Left ventricle myocardium superior (tissue), 1 donor: ENCODE measurements at places on chromosomes 6 and 20.
A peak's percentile ranks its signal among the peaks of the same experiment; 100 is the strongest.

GRCh38 chr6:16872543-16873235 is 111.4 kb upstream of the ATXN1 start:
- no peak for DNase-seq

DNA sequence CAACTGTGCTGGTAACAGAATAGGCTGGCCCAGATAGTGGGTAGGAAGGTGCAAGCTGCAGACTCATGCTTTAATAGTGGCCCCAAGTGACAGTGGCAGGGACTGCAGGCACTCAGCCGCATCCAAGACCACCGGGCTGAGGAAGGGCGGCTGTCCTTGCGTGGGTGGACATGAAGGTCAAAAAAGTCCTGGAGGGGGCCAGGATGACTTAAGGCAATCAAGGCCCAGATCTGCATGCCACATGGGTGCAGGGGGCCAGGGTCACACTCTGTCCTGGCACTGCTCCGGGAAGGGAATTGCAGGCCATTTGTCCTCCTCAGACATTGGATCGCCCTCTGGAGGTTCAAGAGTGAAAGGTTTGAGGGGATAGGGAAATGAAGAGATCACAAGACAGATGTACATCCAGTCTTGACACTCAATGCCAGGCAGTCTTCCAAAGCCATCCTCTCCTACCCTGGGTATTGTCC is 10.4 kb upstream of the VNN2 start:
- peak; percentile 38 for DNase-seq

DNA sequence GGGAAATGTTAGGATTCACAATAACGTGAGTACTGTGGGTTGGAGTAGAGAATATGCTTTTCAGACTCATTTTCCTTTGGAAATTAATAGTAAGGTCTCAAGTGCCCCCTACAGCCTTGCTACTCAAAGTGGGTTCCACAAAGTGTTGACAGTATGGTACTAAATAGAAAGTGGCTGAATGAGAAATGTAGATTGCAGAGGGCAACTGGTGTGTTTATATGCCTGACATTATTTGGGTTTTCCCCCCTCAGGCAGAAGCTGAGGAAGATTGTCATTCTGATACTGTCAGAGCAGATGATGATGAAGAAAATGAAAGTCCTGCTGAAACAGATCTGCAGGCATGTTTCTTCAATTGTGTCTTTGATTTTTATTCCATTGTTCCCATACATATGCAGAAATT is 5.6 kb downstream of the FBXO9 start:
- no peak for DNase-seq

- DNase-seq: no peak
Measured at GRCh38 chr6:136284909-136285308, 4.7 kb downstream of the BCLAF1 start.

GRCh38 chr20:61953037-61954021 is 112.4 kb downstream of the TAF4 start:
- DNase-seq: peak; percentile 9

- no peak for DNase-seq
Measured at GRCh38 chr20:57389695-57390603, 1.2 kb upstream of the RBM38 start.

- DNase-seq: no peak
Measured at GRCh38 chr6:136066005-136066404, 184.1 kb downstream of the MTFR2 start.

DNA sequence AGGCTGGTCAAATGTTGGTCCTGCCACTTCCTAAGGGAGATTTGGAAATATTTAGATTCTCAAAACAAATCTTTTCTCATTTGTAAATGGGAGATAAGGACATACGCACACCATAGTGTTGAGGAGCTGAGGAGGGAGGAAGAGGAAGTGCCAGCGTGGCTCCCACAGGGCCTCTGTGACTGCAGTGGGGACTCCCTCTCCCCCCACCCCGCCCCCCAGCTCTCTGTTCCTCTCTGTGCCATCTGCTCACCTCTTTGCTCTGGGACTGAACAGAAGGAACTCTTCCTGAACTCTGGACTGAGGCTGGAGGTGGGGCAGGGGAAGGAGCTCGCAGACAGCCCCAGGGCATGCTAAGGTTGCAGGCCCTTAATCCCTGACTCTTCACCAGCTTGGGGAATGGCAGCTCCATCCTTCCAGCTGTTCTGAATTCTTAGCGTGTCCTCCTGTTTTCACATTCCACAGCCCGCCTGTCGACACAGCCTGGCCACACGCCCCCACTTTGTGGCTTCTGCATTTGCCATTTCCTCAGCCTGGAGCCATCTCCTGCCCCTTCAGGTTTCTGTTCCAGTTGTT is 11.4 kb downstream of the DDX27 start:
- peak; percentile 43 for DNase-seq

- DNase-seq: peak; percentile 58
Measured at GRCh38 chr6:162467679-162468078, 259.9 kb downstream of the PRKN start.

- DNase-seq: no peak
Measured at GRCh38 chr20:59577037-59577808, 27.1 kb upstream of the PHACTR3 start.

DNA sequence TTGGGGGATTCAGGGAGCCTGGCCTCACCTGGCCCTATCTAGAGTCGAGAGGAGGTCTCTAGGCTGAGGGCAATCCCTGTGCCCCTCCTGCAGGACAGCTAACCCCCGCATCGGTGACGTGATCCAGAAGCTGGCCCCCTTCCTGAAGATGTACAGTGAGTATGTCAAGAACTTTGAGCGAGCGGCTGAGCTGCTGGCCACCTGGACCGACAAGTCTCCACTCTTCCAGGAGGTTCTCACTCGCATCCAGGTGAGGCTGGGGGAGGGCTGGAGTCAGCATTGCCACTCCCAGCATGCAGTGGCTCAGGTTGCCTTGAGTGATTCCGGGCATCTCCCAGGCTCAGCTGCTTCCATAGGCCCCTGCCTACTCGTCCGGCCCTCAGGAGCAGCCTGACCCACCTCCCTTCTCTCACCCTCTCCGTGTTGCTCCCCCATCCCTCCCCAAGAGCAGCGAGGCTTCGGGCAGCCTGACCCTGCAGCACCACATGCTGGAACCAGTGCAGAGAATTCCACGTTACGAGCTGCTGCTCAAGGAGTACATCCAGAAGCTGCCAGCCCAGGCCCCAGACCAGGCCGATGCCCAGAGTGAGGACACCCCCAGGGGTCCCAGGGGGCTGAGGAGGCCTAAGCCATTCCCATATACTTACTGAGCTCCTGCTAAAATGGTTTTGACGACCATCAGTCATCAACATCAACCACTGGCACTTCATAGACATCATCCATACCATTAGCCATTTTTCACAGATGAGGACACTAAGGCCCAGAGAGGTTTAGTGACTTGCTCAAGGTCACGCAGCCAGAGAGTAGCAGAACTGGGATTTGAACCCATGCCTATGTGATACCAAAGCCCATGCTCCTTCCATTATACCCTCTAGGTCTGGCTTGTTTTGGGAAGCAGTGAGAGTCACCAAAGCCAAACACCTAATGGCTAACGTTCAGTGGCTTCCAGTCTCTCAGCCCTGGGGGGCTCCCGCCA is 8.3 kb downstream of the FGD2 start:
- DNase-seq: no peak

DNA sequence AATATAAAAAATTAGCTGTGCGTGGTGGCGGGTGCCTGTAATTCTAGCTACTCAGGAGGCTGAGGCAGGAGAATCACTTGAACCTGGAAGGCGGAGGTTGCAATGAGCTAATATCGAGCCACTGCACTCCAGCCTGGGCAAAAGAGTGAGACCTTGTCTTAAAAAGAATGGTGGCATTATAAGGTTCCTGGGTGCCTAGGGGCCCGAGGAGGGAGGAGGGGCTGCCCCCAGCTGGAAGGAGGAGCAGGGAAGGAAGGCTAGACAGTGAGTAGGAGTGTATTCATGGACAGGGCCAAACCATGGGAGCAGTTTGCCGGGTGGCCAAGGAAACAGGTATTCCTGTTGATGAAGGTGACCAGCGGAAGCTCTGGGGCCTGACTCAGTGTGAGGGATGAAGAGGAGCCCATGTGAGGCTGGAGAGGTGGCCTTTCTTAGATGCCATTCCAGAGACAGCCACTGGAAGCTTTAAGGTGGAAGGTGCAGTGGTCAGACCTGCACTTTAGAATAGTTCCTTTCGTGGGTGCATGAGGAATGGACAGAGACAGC is 24.2 kb downstream of the MANBAL start:
- no peak for DNase-seq

DNA sequence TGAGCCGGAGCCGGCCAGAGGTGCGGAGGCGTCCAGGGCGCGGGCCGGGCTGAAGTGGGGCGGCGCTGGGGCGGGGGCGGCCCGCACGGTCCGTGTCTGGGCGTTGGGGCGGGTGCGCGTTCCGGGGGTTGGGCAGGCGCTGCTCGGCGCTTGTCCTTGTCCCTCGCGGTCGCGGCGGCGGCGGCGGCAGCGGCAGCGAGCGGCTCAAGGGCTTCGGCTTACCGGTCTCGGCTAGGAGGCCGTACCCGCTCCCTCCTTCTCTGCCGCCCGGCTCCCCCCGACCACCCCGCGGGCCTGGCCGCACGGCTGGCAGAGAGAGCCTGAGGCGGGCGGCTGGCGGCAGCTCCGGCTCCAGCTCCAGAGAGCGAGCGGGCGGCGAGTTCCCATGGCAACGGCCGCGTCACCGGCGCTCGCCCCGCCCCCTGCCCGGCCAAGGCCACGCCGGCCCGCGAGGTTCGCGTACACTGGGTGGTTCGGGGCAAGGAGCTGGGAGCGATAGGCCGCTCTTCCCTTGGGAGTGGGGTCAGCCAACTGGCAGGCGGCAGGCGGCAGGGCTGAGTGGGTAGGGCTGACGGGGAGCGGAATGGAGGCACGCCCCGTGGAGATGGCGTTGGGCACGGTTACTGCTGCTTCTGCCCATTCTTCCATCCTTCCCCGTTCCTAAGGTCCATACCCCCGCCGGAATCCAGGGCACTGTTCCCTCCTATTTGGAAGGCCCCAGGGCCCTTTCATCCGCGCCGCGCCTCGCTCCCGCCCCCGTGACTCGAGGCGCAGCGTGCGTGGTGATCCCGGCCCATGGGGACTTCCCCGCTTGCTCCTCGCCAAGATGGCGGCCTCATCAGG is at the start of gene LRRC73:
TSS of gene LRRC73 (minus strand) at position 363 of the 843 bp plus-strand sequence. CDS start 561 bp downstream, outside the sequence.
- DNase-seq: peak; percentile 95

- DNase-seq: no peak
Measured at GRCh38 chr6:7207720-7208119, 100.0 kb downstream of the RREB1 start.

GRCh38 chr20:25622049-25622448 is 1.8 kb downstream of the NANP start:
- no peak for DNase-seq

GRCh38 chr6:25534942-25535631 is 116.9 kb upstream of the SCGN start:
- DNase-seq: no peak

GRCh38 chr6:3755637-3756545 is 4.4 kb upstream of the PXDC1 start:
- DNase-seq: no peak
